ENCODE measurements at places on chromosomes 7 and 10.

DNA sequence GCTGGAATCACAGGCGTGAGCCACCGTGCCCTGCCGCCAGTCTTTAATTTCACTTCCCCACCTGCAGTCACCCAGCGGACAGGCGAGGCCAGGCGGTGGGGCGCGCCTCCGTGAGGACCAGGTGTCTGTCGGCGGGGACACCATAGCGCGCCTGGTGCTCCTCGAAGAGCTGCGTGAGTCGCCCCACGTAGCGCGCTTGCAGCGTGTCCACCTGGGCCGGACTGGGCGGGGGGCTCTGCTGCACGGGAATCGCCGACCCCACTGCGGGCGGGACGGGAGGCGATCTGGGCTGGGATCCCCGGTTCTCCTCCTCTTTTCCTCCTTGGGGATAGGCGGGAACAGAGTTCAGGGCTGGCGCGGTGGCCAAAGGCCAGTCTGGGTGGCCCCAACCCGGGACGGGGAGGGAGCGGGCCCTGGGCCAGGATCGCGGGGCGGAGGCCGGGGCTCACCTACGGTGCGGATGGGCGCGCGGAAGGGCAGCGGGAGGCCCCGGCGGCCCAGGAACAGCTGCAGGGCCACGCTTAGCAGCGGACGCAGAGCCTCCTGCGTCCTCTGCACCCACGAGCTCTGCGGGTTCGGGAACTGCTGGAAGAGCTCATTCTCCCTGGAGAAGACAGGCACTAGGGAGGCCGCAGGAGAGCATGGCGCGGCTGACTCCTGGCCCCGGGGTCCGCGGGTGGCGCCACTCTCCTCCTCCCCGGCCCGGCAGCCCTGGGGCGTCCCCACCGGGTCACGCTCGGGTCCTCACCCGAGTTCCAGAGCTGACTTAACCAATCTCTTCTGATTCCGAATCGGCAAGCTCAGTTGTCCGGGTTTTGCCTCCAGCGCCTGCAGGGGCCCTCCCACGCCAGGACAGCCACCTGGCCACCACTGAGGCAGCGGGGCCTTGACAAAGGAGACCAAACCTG lies 1.1 kb upstream of the MOGAT3 start:
- no peak for DNase-seq

- DNase-seq: no peak
These were observed 77.8 kb upstream of the PLXDC2 start for GRCh38 chr10:19738440-19738839.

DNA sequence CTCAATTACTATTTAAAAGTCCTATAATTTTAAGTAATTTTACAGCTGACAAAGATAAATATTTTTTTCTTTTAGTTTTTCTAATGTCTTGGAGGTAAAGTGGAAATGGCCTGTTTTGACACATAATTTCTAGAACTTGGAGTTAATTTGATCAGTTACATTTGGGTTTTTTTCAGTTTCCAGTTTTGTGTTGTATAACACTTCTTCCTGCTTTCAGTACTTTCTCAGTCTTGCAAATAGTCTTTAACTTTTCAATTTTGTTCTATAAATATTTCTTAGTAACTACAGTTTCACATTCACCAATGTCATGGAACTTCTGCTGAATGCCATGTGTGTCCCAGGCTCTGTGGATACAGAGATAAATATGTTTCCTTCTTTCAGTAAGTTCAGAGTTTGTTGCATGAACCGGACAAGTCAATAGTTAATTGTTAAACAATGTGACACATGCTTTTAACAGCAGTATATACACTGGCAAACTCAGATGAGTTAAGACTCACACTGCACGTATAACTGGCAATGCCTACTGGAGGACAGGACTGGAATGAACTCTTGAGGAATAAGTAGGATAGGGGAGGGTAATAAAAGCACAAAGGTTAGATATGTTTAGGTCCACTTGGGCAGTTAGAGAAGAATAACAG lies 4.6 kb downstream of the SHOC2 start:
- DNase-seq: no peak

- DNase-seq: no peak
These were observed 192.1 kb downstream of the LRMDA start for GRCh38 chr10:75623310-75624093.

DNA sequence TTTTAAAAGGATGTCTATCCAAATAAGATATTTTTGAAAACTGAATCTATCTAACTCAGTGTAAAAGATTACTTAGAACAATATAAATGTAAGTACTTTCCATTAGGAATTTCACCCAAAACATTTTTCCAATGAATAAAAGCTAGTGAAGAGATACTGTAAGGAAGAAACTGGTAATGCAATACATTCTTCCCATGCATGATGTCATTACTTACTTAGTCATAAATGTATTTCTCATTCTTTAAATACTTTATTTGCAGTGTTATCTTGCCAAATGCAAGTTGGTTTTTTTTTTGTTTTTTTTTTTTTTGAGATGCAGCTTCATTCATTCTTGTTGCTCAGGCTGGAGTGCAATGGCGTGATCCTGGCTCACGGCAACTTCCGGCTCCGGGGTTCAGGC lies 265.6 kb downstream of the PHF14 start:
- peak; percentile 73 for DNase-seq

- DNase-seq: no peak
These were observed 3.6 kb downstream of the YWHAG start for GRCh38 chr7:76354981-76355730.

GRCh38 chr10:85914720-85915119 lies 451.9 kb downstream of the GRID1 start:
- DNase-seq: no peak

GRCh38 chr7:130393841-130394411 lies 13.6 kb downstream of the CPA1 start:
- no peak for DNase-seq

DNA sequence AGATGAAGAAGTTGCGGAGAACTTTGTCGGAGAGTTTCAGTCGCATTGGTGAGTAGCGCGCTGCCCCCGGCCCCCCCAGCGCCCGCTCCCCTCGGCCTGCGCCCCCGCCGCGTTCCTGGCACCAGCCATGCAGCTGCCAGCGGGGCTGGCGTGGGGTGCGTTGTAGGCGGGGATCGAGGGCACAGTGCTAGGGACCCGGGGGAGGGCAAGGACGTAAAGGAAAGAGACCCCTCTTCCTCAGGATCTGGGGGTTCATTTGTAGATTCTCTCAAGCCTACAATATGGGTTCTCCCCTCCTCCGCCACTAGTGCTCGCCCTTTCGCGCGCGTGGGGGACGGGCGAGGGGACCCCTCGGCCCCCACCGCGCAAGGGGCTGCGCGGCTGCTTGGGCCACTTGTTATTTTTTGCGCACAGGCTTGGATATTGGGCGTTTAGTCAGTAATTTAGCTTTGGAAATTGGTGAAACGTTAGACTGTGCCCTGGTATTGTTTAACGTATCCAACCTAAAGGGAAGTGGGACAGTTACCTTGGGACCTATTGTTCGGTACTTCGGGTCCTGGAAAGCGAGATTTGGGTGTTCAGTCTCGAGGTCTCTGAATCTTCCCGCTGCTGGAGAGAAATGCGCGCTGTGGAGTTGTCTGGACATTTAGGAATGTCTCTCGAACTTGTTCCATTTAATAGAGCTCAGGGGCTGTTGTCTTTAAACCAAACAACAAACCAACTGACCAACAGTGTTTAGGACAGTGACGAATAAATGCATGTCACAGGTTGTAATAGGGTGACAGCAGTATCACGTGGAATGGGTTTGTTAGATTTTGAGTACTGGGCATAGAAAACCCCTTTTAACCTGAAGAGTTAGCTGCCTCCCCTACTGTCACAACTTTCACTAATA lies 796 bp downstream of the CDK14 start:
- DNase-seq: peak; percentile 56

GRCh38 chr10:125030567-125031197 lies 88.8 kb downstream of the ZRANB1 start:
- DNase-seq: no peak

- DNase-seq: no peak
These were observed 15.2 kb downstream of the ITPRID1 start for GRCh38 chr7:31529103-31529502.

- peak; percentile 81 for DNase-seq
These were observed 89.8 kb upstream of the LRRTM3 start for GRCh38 chr10:66836057-66836456.

- DNase-seq: peak; percentile 93
These were observed 4.4 kb downstream of the CDK6 start for GRCh38 chr7:92831716-92832533.

DNA sequence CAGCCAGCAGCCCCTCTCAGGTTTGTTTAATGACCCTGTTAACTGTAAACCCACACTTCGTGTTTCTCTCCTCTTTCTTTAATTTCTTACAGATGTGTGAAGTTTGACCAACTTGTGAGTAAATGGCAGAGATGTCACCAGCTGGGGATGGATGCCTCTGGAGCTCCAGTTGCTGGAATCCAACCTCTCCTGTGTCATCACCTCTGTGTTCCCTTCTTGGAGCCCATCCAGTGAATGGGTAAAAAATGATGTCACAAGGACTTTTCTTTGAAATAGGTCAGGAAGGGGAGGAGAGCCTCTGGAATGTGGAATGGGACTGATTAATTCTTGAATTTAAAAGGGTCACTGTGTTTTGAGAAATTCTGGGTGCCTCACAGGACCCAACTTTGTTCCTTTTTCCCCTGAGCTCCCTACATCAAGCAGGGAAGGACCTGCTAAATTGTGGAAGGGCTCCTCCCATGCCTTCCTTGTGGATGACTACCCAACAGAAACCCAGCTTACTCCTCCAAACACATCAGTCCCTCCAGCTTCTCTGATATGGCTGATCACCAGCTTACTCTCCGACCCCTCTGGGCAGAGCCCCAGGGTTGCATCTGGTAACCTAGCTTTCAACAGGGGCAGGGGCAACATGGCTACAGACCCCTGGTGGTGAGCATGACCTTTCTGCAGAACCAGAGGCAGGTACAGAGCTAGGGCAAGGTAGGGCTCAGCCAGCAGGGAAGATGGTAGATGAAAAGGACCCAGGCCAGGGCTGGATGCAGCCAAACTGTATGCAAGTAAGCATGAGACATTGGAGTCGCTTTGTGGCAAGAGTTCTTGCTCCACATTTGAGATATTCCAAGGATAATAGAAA lies 67.5 kb downstream of the STRA8 start:
- peak; percentile 34 for DNase-seq

DNA sequence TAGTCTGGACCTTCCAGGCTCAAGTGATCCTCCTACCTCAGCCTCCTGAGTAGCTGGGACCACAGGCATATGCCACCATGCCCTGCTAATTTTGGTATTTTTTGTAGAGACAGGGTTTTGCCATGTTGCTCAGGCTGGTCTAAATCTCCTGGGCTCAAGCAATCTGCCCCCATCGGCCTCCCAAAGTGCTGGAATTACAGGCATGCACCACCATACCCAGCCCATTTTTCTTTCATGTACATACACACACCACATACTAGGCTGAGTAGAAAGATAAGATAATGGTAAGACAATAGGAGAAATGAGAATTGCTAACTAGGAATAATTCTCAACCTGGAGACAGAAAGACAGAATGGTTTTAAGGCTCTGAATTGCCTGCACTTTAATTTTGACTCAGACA lies 83.8 kb downstream of the CPEB3 start:
- DNase-seq: no peak

- no peak for DNase-seq
These were observed 38.8 kb downstream of the AKR1B15 start for GRCh38 chr7:134587750-134588149.
